ENCODE measurements at places on chromosomes 13 and 19.

DNA sequence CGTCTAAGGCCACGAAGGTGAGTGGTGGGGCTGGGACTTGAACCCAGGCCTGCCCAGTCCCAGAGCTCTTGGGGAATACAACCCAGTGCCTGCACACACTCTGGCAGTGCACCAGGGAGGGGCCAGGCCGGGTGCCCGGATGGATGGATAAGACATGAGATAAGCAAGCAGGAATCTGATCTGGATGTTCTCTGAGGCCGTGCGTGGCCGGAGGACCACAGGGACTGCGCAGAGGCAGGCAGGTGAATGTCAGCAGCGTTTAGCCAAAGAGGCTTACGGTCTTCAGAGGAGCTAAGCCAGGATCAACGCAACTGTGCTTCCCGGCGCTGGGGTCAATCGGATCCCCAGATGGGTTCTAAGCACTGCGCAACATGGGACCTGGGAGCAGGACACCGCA lies 1.5 kb downstream of the ZNF787 start:
- no peak for DNase-seq

DNA sequence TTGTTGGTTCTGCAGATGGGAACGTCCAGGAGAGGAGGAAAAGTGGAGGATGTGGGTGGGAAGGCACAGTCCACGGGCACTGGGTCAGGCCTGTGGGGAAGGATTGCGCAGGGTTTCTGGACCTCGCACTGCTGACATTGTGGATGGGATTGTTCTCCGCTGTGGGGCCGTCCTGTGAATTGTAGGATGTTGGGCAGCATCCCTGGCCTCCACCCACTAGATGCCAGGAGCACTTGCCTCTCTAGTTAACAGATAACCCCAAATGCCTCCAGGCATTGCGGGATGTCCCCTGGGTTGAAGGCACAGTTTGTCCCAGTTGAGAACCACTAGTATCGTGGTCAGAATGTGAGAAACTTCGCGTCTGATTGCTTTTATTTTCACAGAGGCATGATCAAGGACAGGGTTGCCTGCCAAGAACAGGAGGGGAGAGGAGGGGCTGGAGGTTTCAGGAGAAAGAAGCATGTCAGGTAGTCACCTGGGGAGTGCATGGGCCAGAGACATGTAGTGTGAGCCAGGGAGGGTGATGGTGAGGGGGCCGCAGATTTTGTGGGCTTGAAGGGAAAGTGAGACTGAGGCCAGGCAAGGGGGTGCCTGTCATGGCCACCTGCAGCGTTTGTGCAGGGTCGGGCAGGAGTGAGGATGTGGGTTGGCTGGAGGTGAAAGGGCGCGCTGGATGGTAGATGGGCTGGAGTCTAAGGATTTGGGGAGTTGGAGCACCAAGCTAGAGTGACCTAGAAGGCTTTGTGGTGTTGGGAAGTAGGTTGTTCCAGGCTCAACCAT lies 3.2 kb downstream of the ZNF628 start:
- no peak for DNase-seq

DNA sequence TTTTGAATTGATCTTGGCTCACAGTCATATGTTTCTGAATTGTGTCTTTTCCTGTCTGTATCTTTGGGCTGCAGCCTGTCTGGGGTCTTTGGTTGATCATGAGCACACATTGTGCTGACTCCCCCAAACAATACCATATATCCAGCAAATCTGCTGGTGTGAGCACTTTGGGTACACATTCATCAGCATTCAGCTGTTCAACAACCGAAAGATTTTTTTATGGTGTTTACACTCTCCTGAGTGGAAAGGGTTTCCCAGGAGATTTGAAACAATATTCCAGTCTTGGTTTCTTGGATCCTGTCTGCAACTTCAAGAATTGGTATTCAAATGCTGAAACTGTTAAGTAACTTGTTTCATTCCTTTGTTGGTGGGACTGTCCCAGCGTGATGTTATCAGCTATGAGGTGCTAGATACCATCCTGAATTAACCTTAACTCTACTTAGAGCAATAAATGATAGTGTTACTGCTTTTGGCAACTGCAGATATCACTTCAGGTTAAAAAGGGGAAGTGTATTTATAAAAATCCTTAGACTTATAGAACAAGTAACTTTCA lies 78.4 kb upstream of the DIAPH3 start:
- no peak for DNase-seq

DNA sequence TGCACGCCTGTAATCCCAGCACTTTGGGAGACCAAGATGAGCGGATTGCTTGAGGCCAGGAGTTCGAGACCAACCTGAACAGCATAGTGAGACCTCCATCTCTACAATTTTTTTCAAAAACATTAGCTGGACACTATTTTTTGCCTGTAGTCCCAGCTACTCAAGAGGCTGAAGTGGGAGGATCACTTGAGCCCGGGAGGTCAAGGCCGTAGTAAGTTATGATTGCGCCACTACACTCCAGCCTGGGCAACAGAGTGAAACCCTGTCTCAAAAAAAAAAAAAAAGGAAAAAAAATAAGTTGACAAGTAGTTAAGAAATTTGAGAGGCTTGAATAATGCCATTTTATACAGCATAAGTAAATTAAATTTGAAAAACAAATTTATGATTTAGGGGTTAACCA lies 330.6 kb downstream of the MYO16 start:
- DNase-seq = no peak

DNA sequence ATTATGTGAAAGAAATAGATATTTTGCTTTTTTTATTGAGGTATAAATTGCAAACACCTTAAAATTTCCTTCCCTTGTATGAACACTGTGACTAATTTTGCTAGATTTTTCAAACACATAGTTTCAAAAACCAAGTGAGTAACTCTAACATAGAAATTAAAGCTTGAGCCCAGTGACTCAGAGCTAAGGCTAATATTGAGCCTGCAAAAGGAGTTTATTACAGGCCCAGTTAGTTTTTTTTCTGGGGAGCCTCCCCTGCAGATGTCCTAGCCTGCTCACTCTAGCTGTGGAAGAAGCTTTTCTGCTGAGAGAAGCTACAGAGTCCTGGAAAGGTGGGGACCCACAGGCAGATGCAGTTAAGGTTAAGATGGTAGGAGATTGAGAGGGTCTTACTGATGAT lies 3.4 kb downstream of the ZNF430 start:
- no peak for DNase-seq

DNA sequence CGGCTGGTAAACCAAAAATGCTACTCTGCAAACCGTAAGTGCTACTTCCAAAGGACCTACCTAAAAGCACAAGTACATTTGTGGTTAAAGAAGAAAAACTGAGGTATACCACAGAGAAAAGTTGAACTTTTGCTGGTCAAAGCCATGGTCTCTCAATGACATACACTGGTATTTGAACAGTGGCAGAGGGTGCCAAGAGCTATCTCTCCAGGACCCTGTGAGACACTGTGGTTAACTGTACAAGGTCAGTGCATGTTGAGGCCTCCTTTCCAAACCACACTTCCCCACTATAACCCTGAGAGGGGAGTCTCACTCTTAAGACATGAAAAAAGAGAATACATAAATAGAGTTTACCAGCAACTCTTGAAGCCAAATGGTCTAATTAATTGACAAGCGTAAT lies 49.5 kb downstream of the COL4A1 start:
- DNase-seq = no peak

DNA sequence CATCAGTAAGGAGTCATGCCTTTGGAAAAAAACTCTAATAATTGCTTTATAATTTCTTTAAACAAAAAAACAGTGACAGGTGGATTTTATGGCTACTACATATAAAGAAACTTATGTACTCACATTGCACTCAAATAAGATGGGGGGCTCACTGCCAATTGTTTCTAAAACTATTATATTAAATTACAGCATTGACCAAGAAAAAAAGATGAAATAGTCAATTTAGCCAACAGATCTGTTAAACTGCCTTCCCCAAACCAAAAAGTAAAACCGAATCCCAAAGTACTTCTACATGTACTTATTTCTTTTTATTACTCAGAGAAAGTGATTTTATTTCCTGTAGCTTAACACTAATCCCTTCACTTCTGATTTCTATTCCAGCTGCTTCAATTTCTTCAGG lies 716.8 kb upstream of the SLITRK5 start:
- no peak for DNase-seq

DNA sequence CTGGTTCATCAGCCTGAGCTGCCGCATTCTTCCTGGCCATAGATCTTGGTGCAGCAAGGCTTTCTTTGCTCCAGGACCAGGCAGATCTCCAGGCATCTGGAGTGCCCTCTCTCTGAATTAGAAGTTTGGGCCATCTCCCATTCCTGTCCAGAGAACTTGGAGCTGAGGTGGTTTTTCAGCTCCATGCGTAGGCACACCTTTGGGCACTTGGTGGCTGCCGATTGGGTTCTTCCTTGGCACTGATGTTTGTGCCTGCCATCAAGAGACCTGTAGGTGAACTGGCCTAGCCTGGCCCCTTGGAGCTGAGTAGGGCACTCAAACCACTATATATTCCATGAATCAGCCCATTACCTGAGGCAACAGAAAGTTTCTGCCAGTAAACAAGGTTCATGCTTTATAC lies 206.0 kb upstream of the PCDH17 start:
- DNase-seq = no peak

GRCh38 chr13:98975822-98976261 lies 2.0 kb downstream of the DOCK9 start:
- DNase-seq = no peak

- no peak for DNase-seq
Measured at GRCh38 chr13:99087954-99088491, 110.2 kb upstream of the DOCK9 start.

- peak; percentile 46 for DNase-seq
Measured at GRCh38 chr13:113930671-113931637, 42.9 kb downstream of the C13orf46 start.

GRCh38 chr13:30978981-30979956 lies 46.8 kb downstream of the TEX26 start:
- no peak for DNase-seq

DNA sequence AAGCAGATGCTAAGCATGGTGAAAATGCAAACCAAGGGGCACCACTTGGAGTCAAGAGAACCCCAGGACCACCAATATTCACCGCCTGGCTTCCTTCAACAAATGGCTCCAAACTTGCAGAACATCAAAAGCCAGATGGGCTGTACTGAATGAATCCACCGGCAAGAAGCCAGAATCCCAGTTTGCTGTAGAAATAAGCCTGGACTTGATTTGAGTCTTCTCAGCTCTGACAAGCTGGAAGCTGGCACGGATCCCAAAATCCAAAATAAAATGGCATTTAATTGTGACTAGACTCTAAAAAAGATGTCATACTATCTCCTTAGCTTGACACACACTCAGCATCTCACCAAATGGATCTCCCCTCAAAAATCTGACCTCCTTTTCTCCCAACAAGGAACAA lies 11.9 kb downstream of the EFNB2 start:
- DNase-seq = no peak

GRCh38 chr13:38348861-38349389 lies 726 bp upstream of the UFM1 start:
- no peak for DNase-seq

GRCh38 chr13:113582841-113583631 lies 1.5 kb upstream of the TFDP1 start:
- no peak for DNase-seq

DNA sequence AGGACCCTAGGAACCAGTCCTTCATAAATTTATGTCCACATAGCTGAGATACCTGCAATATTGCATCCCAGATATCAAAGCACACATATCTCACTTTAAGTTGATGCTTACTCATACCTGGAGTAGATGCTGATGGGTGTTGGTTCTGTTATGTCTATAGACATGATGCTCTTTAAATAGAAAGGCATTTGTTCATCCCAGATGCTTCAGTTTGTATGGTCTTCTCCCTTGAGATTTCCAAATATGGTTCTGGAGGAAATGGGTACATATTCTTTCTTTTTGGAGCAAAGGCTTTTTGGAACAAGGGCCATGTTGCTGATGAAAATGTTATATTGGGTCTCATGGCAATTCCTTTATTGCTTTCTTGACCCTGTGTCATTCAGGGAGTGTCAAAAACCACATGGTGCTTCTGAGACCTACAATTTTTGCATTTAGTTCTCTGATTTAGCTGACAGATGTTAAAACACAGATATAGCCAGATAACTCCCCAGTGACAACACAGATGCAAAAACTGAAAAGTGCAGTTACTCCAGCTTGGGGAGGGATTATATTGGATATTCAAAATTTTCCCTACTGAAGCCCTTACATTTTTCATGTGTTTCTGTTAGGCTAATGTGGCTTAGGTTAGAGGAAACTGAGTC lies 211.4 kb downstream of the KCNRG start:
- no peak for DNase-seq

DNA sequence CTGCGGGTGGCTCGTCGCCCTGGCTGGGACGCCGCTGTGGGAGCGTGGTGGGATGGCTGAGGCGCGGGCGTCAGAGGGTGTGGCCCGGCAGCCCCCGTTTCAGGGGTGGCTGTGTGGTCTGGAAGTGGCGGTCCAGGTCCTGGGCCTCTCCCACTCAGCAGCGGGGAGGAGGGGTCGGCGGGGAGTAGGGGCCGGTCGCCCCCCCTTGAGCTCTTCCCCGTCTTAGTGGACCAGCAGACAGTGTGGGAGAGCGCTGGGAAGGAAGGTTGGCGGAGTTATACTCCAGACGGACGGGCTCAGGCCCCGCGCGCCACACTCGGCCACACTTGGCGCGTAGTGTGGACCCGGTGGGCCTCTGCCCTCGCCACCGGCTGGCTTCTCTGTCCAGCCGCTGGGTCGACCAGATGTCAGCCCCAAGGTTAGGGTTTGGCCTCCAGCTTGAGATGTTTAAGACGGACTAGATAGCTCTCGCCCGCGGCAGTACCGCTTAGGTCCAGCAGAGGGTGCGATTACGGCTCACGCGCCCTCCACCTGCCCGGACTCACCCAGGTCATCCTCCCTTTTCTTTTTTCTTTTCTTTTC lies 21.7 kb upstream of the ZNF429 start:
- DNase-seq = no peak

GRCh38 chr19:5078182-5078581 lies 109.3 kb downstream of the KDM4B start:
- no peak for DNase-seq

DNA sequence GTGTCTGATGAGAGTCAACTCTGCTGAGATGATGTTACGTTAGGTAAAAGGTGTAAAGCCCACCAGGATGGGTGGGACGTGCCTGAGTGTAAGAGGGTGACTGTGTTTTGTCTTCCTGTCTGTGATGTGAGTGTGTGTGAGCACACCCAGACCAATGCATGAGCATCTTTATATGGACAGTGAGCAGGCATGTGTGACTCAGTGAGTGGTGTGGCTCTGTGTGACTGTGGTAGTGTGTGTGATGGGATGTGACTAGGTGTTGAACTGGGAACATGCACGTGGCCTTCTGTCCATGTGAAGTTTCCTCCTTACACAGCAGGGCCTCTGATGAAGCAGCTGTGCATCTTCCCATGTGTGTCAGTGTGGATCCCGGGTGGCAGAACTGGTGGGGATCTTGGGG lies 17.8 kb upstream of the LGALS16 start:
- no peak for DNase-seq

DNA sequence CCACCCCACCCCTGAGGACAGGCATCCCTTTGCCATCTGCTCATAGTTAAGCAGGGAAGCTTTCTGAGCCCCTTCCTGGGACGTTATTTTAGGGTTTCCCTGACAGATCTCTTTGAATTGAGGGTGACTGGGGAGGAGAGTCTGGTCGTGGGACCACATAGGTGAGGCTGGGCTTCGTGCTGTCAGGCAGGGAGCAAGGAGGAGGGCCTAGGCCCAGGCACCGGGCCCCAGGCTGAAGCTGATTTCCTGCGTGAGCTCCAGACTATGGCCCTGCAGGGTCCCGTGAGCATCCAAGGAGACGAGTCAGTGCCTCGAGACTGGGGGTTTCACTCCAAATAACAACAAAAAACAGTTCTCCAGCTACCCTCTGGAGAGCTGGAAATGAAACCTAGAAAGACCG lies 60.4 kb downstream of the MYO9B start:
- DNase-seq = no peak

Measured in CD4-positive, alpha-beta T cell treated with Interleukin-15 for 1 hour (primary cell).